ENCODE measurements at places on chromosomes 12 and 14.

DNA sequence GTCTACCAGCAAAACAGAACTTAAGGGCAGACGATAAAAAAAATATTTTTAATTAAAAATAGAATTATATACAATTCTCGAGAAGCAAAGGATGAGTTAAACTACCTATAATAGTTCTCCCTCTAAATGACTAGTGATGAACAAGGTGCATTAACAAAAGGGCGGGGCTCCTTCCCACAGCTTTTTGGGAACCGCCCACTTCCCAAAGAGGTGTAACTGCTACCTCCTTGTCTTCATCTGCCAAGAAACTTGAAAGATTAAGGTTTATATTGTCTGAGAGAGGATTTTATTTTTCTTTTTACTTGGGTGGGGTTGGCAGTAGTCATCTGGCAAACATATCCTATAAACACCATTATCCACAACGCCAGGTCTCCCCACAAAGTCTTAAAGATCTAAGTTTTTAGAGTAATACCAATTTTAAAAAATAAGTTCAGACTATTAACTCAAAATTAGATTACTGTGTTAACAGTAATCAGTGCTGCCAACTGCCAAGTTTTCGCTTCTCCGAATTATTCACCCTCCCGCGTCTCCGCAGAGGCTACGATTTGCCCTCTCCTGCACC, 938 bp downstream of the RALGAPA1 start:
- peak; percentile 54 for DNase-seq

GRCh38 chr12:49147384-49147783, 16.2 kb upstream of the TUBA1B start:
- DNase-seq, result no peak

DNA sequence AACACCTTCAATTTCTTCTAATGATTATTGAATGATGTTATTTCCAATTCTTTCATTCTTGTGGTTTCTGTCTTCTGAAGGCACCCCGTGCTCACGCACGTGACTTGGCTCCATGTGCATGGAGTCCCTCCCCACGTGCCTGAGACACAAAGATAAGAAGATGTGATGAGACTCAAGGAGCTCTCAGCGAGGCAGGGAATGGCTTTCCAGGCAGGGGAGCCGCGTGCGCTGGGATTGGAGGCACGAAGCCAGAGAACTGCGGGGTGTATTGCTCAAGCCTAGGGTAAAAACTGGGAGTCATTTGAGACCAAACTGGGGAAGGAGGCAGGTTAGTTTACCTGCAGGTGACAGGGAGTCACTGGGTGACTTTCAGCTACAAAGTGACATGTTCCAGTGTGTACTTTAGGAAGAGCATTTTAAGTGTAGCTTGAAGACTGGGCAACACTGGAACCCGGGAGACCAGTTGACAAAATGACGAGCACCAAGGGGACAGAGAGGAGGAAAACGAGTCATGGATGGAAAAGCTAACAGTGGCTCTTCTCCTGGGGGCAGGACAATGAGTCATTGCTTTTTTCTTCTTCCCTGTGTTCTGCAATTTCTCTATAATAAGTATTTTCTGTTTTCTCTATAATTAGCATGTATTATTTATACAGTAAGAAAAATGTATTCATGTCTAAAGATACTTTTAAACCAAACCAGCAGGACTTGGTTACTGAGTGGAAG, 311.7 kb upstream of the FKBP4 start:
- DNase-seq, result no peak

DNA sequence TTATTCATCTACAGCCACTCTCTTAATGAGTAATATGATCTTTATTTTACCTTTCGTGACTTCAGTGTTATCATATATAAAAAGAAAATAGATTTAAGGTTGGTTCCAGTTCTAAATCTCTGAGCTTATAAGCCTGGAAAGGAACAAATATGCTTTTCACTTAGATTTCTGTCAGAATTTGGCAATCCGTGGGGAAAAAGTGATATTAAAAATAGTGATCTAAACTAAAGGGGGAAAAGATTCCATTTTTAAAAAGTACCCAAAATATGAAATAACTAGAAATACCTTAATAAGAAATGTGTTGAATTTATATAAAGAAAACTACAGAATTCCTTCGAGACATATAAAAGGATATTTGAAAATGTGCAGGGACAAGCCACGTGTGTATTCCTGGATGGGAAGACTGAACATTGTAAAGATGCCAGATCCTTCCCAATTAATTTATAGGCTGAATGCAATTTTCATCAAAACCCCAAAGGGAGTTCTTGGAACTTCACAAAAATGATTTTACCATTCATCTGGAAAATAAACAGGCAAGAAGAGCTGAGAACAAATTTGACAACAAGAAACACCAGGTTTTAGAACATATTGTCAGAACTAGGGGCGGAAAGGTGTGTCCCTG, 142.5 kb downstream of the EFCAB11 start:
- no peak for DNase-seq

Measured in left colon (tissue), 2 donors.